ENCODE measurements at places on chromosomes 1 and 21.

GRCh38 chr1:150890033-150890416 lies 3.1 kb downstream of the CTXND2 start:
- no peak for DNase-seq

GRCh38 chr1:97832481-97832880 lies 88.4 kb downstream of the DPYD start:
- no peak for DNase-seq

- peak; percentile 50 for DNase-seq
Measured at GRCh38 chr1:203462878-203463277, 12.7 kb upstream of the PRELP start.

GRCh38 chr1:54577612-54578011 lies 29.6 kb downstream of the ACOT11 start:
- no peak for DNase-seq

GRCh38 chr1:151478923-151479322 lies 19.6 kb upstream of the POGZ start:
- DNase-seq = no peak

GRCh38 chr21:44869781-44870747 lies 3.4 kb downstream of the PTTG1IP start:
- DNase-seq = peak; percentile 98

DNA sequence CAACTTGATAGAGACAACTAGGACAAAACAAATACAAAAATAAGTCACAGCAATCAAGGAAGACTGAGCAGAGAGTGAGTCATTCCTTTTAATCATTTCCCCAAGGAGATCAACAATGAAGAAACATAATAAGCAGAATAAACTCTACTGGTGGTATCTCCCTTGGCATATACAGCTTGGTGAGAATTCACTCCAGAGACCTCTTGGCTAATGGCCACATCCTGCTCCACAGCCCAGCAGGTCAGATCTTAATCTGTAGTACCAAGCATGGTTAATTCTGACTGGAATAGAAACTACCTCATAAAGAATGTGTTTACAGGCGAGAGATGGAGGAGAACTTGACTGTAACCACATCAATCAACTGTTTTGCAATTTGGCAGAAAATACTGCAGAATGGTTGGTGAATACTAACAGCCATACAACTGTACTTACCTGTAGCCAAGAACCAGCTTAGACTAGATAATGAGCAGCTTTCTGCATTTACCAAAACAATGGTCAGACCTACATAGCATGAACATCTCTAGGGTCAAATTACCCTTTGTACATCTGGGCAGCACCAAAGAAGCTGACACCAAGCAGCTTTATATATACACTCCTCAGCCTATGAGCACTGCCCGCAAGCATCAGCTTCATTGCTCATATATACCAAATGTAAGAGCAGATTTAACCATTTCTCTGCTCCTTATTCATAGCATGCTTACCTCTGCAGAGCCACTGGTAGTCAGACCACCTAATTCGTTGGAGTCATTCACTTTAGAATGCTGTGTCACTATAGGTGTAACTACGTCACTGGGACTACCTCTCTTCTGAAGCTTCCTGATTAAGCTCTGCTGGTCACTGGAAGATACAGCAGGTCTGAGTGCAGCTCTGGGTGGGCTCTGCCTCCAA lies 51.0 kb downstream of the KIAA0319L start:
- DNase-seq = peak; percentile 95

- no peak for DNase-seq
Measured at GRCh38 chr21:34707876-34708325, 39.1 kb downstream of the CLIC6 start.

- no peak for DNase-seq
Measured at GRCh38 chr1:19273106-19273843, 15.3 kb downstream of the AKR7A3 start.

- DNase-seq = no peak
Measured at GRCh38 chr1:234674218-234674815, 64.3 kb upstream of the IRF2BP2 start.

DNA sequence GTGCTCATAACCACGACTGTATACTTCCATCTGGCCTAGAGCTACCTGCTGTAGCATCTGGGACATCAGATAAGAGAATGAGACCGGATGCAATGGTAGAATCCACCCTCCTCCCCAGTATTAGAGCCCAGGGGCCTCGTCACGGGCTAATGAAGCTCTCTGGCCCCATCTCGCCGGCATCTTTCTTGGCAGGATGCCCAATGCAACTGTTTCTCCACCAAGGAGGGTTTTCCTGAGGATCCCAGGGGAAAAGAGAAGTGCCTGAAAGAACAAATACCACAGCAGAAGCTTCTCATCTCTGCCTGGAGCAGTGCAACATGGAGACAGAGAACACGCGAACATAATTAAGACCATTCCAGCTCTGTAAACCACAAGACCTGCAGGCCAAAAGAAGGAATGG lies 80.0 kb downstream of the VWA5B1 start:
- no peak for DNase-seq

- no peak for DNase-seq
Measured at GRCh38 chr1:28046716-28047115, 41.7 kb downstream of the EYA3 start.

GRCh38 chr1:174954073-174954460 lies 45.7 kb upstream of the CACYBP start:
- peak; percentile 8 for DNase-seq

- DNase-seq = no peak
Measured at GRCh38 chr1:117104986-117105385, 16.6 kb downstream of the TRIM45 start.

GRCh38 chr1:99808391-99809115 lies 41.6 kb upstream of the AGL start:
- DNase-seq = peak; percentile 90

DNA sequence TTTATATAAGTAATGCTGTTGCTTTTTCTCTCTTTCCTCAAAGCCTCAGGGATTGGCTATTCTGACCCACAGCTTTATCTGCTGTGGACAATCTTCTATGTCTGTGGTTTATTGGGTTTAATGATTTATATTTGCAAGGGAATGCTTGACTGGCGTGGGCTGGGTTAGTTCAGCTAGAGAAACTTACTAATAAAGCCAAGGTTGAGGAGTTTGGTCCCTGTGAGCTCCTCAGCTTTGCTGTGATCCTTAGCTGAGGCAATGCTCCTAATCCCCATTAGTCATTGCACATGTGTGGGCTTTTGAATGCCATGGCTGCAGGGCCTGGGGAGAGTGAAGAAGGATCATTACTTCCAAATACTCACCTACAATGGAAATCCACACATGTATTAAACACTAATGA lies 179.3 kb downstream of the ZNF326 start:
- DNase-seq = peak; percentile 56

GRCh38 chr1:204450461-204451257 lies 39.0 kb upstream of the PPP1R15B start:
- no peak for DNase-seq

DNA sequence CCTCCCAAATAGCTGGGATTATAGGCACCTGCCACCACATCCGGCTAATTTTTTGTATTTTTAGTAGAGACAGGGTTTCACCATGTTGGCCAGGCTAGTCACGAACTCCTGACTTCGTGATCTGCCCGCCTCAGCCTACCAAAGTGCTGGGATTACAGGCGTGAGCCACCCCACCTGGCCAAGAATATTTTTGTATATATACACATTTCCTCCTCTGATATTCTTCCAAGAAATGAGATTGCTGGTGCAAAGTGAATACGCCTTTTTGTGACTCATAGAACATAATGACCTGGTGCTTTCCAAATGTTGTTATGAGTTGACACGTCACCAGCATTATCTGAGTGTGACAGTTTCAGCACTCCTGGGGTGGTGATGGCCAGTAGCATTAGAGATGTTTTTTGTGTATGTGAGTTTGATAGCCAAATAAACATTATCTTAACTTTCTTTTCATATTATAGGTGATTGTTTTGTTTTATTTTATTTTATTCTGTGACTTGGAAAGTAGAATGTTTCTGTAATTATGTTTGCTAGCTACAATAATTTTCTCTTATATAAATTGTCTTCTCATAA lies 54.9 kb downstream of the KCNK1 start:
- DNase-seq = peak; percentile 50

DNA sequence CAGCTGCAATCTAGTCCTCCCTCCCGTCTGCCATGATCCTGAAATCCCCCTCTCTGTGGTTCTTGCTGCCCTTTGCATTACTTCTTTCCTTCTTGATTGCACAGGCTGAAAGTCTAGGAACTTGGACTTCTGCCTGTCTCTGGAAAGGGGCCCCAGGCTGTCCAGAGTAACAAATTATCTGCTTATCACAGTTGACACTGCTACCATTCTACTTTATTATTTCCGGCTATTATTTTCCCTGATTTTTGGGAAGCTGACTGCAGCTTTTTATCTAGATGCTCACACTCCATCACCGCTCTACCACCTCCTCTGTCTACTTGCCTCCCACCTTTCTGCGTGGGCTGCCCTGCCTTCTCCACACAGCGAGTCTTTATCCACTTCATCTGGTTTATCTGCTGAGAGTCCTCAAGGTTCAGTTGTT lies 202.1 kb upstream of the PLXNA2 start:
- no peak for DNase-seq

DNA sequence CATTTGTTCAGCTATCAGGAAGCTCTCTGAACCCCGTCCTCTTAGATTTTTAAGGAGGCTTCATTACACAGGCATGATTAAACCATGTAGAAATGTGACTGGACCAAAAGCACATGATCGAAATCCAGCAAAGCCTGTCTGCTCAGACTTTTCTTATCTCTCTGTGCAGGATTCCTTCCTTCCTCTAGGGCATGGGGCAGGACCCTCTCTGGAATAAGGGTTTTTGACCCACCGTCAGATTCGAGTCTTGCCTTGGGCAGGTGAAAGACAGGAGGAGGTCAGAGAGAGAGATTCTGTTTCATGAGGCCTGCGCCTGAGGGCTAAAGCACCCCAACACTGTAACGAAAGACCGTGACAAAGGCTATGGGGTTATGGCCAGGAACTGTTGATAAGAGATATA lies 136.8 kb downstream of the RHOU start:
- DNase-seq = no peak

DNA sequence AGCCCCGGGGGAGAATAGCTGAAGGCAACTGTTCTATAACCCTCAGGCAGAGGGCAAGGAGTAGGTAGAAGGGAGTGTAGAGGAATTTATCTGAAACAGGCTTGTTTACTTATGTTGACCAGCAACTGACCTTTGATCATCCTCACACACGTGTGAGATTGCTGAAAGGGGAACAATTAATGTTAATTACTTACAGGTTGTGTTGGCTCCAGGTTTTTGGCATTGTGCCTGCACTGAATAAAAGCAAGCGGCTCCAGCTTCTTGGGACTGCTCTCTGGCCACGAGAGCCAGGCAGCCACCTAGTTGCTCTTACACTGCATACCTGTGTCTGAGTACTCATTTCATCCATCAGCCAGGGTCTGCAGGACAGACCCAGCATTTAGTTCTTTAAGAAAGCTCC lies 41.3 kb upstream of the ARHGEF10L start:
- no peak for DNase-seq

DNA sequence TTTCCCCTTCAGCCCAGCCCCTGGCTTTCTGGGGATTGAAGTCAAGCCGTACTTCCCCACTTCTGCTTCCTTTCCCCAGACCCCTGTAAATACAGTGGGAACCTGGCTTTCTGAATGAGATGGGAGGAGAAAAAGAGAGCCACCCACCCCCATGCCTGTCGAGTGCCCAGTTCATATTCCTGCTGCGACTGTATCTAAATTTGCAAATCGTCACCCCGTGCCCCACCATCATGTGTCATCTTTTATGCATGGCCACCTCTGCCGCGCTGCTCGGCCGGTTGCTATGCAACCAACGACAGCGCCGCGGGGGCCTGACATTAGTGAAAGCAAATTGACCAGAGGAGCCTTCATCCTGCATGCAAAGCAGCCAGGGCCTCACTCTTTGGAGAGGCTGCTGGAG lies 143.0 kb downstream of the ELAVL4 start:
- no peak for DNase-seq

GRCh38 chr1:3516911-3517675 lies 62.6 kb downstream of the ARHGEF16 start:
- no peak for DNase-seq

GRCh38 chr21:35635994-35636393 lies 424.3 kb downstream of the SETD4 start:
- no peak for DNase-seq

DNA sequence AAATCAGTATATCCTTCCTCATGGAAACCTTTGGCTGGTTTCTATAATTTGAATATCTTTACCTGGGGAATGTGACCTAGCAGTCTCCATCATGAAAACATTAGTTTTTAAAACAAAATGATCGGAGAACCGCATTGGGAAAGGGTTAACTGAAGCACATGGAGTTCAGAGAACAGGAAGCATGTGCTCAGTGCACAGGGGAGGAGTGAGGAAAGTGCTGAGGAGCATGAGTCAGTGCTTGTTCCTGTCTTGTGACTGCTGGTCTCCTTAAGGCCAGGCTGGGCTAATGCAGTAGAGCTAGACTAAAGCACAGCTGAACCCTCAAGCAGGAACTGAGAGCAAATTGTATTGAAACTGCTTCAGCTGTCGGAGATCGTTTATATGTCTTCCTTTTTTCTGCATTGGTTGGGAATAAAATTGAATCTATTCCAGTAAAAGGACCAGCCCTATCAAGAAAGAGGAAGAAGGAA lies 5.8 kb downstream of the IFI16 start:
- DNase-seq = peak; percentile 75

GRCh38 chr1:181989261-181989920 lies 72.1 kb downstream of the ZNF648 start:
- DNase-seq = no peak

DNA sequence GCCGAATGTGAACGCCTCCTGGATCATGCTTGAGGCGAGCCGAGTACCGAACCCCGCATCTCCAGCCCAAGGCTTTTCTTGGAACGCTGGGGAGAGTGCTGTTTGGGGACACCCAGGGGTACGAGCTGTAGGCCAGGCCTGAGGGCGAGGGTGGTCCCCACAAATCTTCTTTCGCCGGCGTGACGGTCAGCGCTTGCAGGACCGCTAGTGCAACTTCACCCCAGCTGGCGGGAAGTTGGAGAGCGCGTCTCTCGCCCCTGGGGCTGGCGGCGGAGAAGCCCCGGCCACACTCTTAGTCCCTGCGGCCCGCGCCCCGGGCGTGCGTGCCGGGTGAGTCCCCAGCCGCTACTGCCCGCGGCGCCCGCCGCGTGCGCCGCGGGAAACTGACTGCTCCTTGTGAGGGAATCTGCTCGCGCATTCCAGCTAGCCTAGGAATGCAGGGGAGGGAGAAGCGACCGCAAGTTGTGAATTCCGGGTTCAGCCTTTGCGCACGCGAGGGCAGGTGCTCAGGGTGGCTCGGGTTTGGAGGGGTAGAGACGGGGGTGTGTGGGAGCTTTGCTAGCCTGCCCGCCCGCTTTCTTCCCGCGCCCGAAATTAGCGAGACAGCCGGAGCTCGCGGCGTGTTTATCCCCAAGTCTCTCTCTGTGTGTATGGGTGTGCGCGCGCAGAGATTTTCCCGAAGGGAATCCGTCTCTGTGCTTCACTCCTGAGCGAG lies 884 bp downstream of the LHX4 start:
- DNase-seq = peak; percentile 51

- DNase-seq = no peak
Measured at GRCh38 chr1:245894843-245895242, 612.2 kb downstream of the SMYD3 start.

- peak; percentile 11 for DNase-seq
Measured at GRCh38 chr1:157170677-157171515, 32.7 kb upstream of the ETV3 start.
